ENCODE measurements at places on chromosomes 3 and 15.
A peak's percentile ranks its signal among the peaks of the same experiment; 100 is the strongest.

DNA sequence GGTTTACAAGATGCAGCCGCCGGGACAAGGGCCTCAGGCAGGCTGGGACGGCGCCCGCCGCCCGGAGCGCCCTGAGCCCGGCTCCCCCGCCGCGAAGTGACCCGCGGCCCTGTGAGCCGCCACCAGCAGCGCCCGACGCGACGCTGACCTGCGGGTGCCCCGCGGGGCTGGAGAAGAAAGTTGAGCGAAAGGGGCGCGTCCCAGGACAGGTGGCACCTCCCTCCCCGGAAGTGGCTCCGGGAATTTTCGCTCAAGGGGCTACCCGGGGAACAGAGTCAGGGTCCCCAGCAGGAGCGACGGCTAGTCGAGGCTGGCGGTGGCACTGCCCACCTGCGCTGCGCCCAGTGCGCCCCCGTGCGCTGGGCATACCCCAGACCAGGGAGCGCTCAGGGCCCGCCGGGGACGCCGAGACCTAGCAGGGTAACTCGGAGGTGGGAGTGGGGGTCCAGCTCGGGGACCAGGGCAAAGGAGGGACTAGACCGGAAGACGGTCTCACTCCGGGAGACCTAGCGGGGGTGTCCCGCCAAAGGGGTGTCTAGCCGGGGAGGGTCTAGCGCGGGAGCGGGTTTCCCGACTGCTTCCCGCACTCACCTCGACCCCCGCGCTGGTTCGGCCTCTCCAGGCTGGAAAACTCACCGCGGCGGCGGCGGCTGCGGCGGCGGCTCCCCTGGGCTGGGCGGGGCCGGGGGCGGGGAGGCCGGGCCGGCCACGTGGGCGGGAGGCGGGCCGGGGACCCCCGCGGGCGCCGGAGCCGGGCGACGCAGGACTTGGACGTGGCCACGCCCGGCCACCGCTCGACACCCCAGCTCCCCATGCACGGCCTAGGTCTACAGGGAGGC is 18.4 kb downstream of the SPATA12 start:
- no peak for DNase-seq

GRCh38 chr3:123629747-123630047 is 44.8 kb upstream of the HACD2 start:
- no peak for DNase-seq

GRCh38 chr3:24829011-24829581 is 334.4 kb upstream of the THRB start:
- peak; percentile 9 for DNase-seq

GRCh38 chr3:161212906-161213305 is 8.2 kb upstream of the NMD3 start:
- DNase-seq: peak; percentile 27

GRCh38 chr3:78035131-78035641 is 995.3 kb downstream of the ROBO2 start:
- DNase-seq: no peak

DNA sequence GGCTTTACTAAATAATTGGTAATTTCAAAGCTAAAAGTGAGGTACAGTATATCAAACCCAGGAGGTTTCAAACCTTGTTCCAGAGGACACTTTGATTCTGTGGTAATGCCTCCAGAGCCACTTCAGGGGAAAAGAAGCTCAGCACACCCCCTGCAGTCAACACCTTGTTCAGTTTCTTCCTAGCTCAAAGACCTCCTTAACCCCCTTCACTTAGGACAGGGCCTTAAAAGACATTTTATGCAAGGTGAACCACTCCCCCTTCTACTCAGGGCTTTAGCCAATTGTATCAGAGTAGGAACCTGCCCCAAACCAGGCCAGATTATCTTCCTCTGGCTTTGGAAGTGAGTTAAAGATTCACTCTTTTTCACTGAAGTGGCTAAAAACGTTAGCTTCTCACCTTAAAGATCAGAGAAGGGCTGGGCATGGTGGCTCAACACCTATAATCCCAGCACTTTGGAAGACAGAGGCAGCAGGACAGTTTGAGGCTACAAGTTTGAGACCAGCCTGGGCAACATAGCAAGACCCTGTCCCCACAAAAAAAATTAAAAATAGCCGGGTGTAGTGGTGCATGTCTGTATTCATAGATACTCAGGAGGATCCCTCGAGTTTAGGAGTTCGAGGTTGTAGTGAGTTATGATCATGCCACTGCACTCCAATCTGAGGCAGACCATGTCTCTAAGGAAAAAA is 3.4 kb downstream of the DENND6A start:
- DNase-seq: no peak

DNA sequence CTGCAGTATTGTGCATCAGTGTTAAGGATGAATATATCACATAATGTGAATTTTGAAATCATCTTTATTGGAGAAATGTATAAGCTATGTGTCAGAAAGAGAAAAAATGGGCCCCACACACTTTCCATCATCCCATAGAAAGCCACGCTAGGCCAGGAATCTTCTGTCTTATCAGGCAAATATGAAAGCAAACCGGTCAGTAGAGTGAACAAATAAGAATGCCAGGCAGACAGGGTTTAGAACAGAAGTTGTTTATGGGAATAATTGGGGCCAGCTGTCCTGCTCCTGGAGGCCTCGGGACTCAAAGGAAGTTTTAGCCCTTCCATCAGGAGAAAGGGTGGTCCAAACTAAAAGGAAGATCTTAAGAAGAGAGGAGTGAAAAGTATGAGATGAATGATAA is 39.5 kb downstream of the ZNF280D start:
- no peak for DNase-seq

DNA sequence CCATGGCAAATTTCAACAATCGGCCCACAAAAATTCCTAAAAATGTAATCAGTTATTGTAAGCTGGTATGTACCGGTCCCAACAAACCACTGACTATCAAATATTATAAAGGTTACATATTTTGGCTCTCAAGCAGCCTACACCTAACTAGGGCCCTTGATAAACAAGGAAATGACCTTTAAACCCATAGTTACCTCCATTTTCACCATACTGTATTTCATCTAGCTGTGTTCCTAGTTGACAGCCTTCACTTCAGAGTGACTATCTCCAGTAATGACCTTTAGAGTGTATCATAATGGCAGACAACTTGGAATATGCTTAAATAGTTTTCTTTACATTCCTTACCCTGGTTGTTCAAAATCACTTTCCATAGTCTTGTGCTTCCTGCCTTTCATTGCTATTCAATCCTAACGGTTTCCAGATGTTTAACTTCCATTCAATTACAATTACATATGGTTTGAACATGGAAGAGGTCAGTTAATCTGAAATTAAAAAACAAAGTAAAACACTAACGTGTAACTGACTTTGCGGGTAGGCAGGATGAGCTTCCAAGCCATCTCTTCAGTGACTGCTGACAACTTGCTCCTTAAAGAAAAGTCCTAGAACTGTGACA is 111.9 kb upstream of the TSC22D2 start:
- no peak for DNase-seq

DNA sequence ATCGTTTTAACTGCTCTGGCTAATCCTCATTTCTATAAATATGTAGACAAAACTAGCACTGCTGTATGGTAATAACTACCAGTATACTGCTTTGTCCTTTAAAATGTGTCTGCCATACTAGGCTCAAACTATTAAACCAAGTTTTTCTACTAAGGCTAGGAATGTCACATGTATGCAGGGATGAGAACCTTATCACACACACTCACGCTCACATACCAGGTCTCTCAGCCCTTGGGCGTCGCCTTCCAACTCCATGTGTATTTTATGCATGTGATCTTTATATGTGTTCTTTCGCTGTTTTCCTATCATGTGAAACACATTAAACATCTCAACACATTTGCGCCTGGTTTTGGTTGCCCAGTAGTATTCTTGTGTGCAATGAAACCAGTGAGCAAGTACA is 32.6 kb downstream of the ATP2C1 start:
- DNase-seq: no peak

- DNase-seq: no peak
Observed at GRCh38 chr3:178421069-178421468, 115.2 kb upstream of the KCNMB2 start.

- no peak for DNase-seq
Observed at GRCh38 chr3:60742606-60743145, 508.6 kb downstream of the FHIT start.

GRCh38 chr3:100277255-100277800 is 16.5 kb downstream of the TBC1D23 start:
- peak; percentile 65 for DNase-seq
